ENCODE measurements at places on chromosomes 5 and 9. TPM values are rescaled to one million over a fixed set of nuclear protein-coding genes. Genes with fewer than 3 reads are reported as not detected.

The DNAH5 gene
- total RNA-seq = not detected

The FRMD3 gene
- 0.38 TPM for total RNA-seq

The SLC4A9 gene
- total RNA-seq = 0.56 TPM

The RNF183 gene
- 0.34 TPM for total RNA-seq

The SEMA6A gene
- total RNA-seq = 0.23 TPM

The SLC34A3 gene
- 0.12 TPM for total RNA-seq

The UBE2B gene
- total RNA-seq = 129 TPM

The PCBD2 gene
- total RNA-seq = 22.1 TPM

GRCh38 chr5:7816535-7816901, 34.4 kb downstream of the CFAP90 start:
- H3K27ac ChIP-seq = no peak overlapping the region
- peaks cover 47% of the 10 kb centered on the region for H3K27me3 ChIP-seq
- H3K4me3 ChIP-seq = no peak overlapping the region
- no peaks in the 10 kb centered on the region for H3K36me3 ChIP-seq
- DNase-seq = no peak

- DNase-seq = no peak
- H3K36me3 ChIP-seq = no peaks in the 10 kb centered on the region
- H3K4me3 ChIP-seq = no peak overlapping the region
- H3K4me1 ChIP-seq = no peaks in the 10 kb centered on the region
These were observed 48.8 kb downstream of the KCNIP1 start for GRCh38 chr5:170552621-170553115.

DNA sequence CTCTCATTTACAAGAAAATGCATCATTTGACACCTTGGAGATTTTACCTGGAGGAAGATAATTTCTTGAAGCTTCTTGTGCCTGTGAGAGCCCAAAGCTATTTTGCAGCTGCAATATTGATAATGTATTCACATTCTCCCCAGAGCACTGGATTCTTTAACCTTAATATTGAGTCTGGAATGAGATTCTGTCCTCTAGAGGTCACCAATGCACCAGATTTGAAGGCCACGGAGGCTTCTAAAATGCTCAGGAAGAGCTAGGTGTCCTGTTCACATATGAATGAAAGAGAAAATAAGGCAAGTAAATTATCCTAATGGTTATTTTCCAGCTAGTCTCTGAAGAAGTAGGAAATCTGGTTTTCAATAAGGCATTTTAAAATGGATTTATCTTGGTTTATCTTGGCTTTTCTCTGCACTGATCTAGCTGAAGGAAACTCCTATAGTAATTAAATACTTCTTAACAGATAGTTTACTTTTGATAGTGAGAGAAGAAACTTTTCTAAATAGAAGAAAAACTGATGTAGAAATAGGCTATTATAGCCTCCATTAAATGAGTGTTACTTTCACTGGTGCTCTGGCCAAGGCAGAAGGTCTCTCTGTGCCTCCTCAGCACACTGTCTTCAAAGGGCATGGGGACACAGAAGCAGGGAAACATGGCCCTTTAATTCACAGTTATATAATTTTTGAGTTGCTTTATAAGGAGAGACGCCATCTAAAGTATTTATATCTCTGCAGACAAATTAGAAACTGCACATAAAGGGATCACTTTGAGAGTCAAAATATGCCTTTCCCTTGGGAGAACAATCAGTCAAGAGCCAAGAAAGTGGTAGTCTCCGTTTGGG, 297.0 kb upstream of the ACTBL2 start:
- no peaks in the 10 kb centered on the region for H3K4me1 ChIP-seq
- H3K27ac ChIP-seq = no peak overlapping the region
- H3K4me3 ChIP-seq = no peak overlapping the region
- H3K36me3 ChIP-seq = no peaks in the 10 kb centered on the region

DNA sequence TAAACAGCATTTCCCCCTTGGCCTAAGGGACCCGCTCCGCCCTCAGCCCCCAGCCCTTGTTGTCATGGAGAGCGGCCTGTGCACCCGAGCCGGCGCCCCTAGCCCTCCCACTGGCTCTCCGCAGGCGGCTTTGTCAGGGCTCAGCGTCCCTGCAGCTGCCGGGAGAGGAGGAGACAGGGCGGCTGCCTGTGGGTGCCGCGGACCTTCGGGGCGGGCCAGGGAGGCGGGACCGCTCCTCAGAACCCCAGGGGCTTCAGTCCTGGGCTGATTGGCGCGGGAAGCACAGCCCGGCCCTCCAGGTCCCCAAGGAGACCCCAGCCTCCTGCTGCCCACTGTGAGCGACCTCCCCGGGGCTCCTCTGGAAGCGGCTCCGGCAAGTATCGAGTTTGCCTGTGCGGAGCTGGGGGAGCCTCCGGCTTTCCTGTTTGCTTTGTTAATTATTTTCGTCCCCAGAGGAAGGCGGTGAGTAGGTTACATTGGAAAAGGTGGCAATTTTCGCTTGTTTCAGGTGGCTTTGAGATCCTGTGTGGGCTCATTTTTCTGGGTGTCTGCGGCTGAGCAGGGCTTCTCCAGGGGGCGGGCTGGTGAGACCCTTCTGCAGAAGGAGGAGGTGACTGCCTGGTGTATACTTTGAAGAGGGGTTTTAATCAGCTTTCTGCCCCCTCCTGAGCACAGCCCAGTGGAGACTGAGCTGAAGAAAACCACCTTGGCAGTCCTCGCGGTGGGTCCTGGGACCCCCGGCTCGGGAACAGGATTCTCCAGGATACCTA, at the start of gene FGD3:
Gene FGD3, plus strand, starts transcription at position 256 of the 770 bp plus-strand sequence. CDS start 28,734 bp downstream, outside the sequence.
- no peaks in the 10 kb centered on the region for H3K27me3 ChIP-seq
- peak within 1 kb of the TSS; percentile 84 for H3K27ac ChIP-seq
- H3K4me3 ChIP-seq = peak within 1 kb of the TSS; percentile 95
- H3K4me1 ChIP-seq = peaks cover 40% of the 10 kb centered on the region
- peaks cover 3% of the 10 kb centered on the region for H3K36me3 ChIP-seq
- peak; percentile 54 for DNase-seq

DNA sequence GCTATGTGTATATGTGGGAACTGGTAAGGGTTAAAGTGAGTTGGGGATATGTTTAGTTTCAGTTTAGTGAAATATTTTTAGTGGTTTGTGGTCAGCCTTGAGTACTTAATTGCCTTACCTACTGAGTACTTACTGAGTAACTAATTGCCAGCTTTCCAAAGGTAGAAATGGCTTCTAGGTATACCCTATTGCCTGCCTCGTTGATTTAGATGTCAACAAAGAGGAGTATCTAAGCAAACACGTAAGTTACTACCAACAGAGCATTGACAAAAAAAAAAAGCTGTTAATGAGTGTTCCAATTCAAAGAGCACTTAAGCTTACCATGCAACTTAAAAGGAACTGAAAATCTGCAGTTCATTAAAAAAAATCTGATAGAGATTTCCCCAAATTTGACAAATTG, 8.8 kb downstream of the ATP10B start:
- H3K4me3 ChIP-seq = no peak overlapping the region
- H3K4me1 ChIP-seq = no peaks in the 10 kb centered on the region

DNA sequence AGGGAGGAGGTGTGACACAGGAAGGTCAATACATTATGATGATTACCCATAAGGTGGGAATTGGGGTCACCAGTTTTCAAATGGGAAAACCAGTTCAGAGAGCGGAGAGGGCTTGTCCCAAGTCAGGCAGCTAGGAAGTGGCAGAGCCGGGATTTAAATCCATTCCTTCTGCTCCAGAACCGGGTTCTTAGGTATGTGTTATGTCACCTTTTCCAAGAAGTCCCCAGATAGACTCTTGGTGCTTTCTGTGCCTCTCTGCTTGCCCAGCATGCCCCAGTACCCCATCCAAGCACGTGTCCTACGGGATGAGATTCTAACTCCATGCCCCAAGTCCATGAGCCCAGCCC, 69.9 kb downstream of the LMX1B start:
- peaks cover 77% of the 10 kb centered on the region for H3K27me3 ChIP-seq
- DNase-seq = no peak
- peak overlapping the region; percentile 57 for H3K4me3 ChIP-seq
- H3K4me1 ChIP-seq = peaks cover 5% of the 10 kb centered on the region

DNA sequence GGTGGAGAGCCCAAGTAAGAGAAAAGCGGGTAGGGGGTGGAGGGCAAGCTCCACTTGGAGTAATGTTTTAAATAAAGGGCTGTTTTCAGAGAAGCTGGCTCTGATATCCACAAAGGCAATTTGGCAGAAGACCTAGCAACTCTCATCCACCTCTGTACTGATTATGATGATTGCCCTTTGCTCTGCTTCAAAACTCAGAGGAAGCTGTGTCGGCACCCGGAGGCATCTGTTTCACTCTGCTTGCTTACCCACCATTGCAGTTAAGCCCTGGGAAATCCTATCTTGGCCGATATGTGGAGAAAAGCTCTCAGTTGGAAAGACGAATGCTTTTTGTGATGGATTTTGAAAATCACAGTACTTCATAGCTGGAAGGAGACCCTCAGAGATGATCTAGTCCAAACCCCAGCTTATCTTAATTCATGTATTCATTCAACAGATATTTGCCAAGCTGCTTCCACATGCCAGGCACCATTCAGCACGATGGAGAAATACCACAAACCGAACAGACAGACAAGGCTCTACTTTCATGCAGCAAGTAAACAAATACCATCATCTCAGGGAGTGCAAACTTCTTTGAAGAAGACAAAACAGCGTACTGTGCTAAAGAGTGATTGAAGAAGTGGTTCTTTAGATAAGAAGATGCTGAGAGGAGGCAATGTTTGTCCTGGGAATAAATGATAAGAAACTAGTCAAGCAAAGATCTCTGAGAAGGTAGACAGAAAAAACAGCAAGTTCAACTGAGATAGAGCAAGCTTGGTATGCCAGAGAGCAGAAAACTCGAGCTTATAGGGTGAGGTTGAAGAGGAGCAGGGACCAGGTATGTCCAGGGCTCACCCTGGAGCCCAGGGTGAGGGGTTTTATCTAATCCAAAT, 140.4 kb upstream of the SPDL1 start:
- no peak overlapping the region for H3K27ac ChIP-seq
- no peak for DNase-seq
- peaks cover 8% of the 10 kb centered on the region for H3K27me3 ChIP-seq

DNA sequence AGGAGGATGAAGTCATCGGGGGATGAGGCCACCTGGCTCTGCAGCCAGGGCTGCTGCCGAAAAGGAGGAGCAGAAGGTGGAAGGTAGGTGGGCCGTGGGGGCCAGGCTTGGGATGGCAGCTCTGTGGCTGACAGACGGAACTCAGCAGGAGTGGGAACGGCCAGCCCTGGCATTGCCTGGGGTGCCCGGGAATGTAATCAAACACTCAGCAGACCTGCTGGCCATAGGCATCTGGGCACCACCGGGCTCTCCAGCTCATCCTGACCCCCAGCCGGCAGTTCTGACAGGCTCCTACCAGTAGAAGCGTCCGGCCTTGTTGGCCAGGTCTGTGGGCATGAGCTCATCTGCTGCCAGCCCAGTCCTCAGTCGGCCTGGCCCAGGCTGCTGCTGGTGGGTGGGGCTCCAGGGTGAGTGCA, 4.3 kb upstream of the FAT2 start:
- no peaks in the 10 kb centered on the region for H3K27me3 ChIP-seq
- H3K27ac ChIP-seq = no peak overlapping the region
- peaks cover 12% of the 10 kb centered on the region for H3K4me1 ChIP-seq
- H3K36me3 ChIP-seq = no peaks in the 10 kb centered on the region

DNA sequence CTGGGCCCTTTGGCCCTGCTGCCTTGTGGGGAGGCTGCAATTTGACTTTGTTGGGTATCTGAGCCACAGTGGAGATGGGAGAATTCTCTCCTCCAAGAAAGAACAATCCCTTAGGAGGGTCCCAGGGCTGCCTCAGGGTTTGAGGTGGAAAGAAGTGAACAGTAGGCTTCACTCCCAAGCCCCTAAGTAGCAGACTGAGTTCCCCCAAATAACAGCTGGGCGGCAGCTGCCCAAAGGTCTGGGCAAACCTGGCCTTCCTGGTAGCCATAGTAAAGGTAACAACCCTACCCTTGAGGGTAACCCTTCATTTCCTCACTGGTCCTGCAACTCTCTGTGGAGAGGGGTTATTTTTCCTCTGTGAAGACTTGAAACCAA, 746 bp downstream of the RGS3 start:
- no peak overlapping the region for H3K27ac ChIP-seq
- H3K4me3 ChIP-seq = no peak overlapping the region
- H3K36me3 ChIP-seq = no peaks in the 10 kb centered on the region
- no peak for DNase-seq

GRCh38 chr9:113603773-113604172, 140.2 kb downstream of the RGS3 start:
- no peaks in the 10 kb centered on the region for H3K27me3 ChIP-seq
- H3K4me1 ChIP-seq = peaks cover 27% of the 10 kb centered on the region
- H3K4me3 ChIP-seq = no peak overlapping the region
- no peak for DNase-seq
- no peaks in the 10 kb centered on the region for H3K36me3 ChIP-seq

DNA sequence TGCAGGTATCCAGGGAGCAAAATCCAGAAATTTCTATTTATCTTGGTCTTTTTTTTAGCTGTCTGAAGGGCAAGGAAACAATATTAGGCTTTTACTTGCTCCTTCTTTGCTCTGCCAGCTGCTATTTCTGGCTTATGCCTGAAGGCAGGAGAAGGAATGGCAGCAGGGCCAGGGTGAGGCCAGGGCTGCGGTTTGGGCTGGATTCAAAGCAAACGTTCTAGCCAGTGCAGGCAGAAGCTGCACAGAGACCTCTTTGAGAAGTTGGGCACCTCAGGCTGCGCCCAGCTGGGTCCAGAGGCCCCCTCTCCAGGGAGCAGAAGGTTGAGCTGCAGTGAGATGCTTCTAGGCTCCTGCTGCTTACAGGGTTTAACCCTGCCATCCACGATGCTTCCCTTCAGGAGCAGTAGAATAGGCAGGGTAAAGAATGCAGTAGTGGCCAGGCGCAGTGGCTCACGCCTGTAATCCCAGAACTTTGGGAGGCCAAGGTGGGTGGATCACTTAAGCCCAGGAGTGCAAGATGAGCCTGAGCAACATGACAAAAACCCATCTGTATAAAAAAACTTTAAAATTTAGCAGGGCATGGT, 201.2 kb downstream of the ADCY2 start:
- no peak for DNase-seq
- H3K4me1 ChIP-seq = no peaks in the 10 kb centered on the region
- no peaks in the 10 kb centered on the region for H3K27me3 ChIP-seq
- H3K36me3 ChIP-seq = no peaks in the 10 kb centered on the region
- H3K27ac ChIP-seq = no peak overlapping the region

- DNase-seq = no peak
These were observed 110.5 kb upstream of the CDKN2B start for GRCh38 chr9:22119522-22120158.

DNA sequence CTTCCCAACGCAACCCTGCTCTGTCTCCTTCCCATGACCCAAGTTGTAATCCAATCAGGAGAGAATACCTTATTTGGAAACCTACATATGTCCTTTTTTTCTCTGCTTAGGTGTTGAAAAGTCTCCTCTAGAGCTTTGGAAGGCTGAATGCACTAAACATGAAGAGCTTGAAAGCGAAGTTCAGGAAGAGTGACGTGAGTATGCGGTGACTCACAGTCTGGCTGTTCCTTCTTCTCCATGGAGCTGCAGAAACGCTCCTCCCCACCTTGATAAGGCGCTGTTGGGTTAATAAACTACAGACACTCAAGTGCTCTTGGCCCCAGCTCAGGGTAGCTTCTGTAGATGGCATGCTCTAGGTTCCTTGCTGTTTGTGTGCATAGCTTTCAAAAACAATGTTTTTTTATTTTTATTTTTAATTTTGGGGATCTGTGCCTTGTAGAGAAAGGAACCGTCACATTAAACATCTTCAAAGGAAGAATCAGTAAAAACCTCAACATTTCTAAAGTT, 30.7 kb downstream of the RAI14 start:
- H3K4me1 ChIP-seq = peaks cover 21% of the 10 kb centered on the region
- DNase-seq = no peak
- no peak overlapping the region for H3K27ac ChIP-seq
- H3K27me3 ChIP-seq = peaks cover 5% of the 10 kb centered on the region

Measured in activated T-cell treated with anti-CD3 and anti-CD28 coated beads, Interleukin-2, amount 50 U/mL, for 72 hours (primary cell).